Endothelial cell (in vitro differentiated cells): ENCODE measurements at places on chromosomes 5 and 9.
A peak's percentile ranks its signal among the peaks of the same experiment; 100 is the strongest.

- no peak overlapping the region for H3K4me3 ChIP-seq
- H3K27me3 ChIP-seq, result peaks cover 15% of the 10 kb centered on the region
- no peak overlapping the region for H3K27ac ChIP-seq
- DNase-seq, result no peak
Measured at GRCh38 chr5:150158170-150158949, 2.7 kb upstream of the PDGFRB start.

- DNase-seq, result no peak
- H3K4me3 ChIP-seq, result no peak overlapping the region
- H3K36me3 ChIP-seq, result peaks cover 6% of the 10 kb centered on the region
Measured at GRCh38 chr9:99130069-99130468, 25.2 kb downstream of the TGFBR1 start.

- H3K27ac ChIP-seq, result no peak overlapping the region
- H3K36me3 ChIP-seq, result peaks cover 5% of the 10 kb centered on the region
- H3K4me1 ChIP-seq, result peaks cover 16% of the 10 kb centered on the region
- DNase-seq, result no peak
Measured at GRCh38 chr9:98222885-98223691, 30.7 kb upstream of the CORO2A start.

GRCh38 chr9:13279284-13280141 lies at the start of gene MPDZ:
Gene MPDZ, minus strand, starts transcription at chr9:13279692. Its CDS starts 29,377 bp downstream, at chr9:13250315.
- peaks cover 9% of the 10 kb centered on the region for H3K27me3 ChIP-seq
- H3K4me1 ChIP-seq, result peaks cover 29% of the 10 kb centered on the region

- no peaks in the 10 kb centered on the region for H3K36me3 ChIP-seq
- H3K27ac ChIP-seq, result no peak overlapping the region
- DNase-seq, result peak; percentile 71
- H3K4me1 ChIP-seq, result peaks cover 14% of the 10 kb centered on the region
- no peaks in the 10 kb centered on the region for H3K27me3 ChIP-seq
- no peak overlapping the region for H3K4me3 ChIP-seq
Measured at GRCh38 chr9:2181792-2182191, 166.6 kb downstream of the SMARCA2 start.

- no peak overlapping the region for H3K27ac ChIP-seq
- H3K36me3 ChIP-seq, result no peaks in the 10 kb centered on the region
- no peak overlapping the region for H3K4me3 ChIP-seq
- no peaks in the 10 kb centered on the region for H3K27me3 ChIP-seq
Measured at GRCh38 chr5:56161927-56162326, 71.2 kb downstream of the ANKRD55 start.

DNA sequence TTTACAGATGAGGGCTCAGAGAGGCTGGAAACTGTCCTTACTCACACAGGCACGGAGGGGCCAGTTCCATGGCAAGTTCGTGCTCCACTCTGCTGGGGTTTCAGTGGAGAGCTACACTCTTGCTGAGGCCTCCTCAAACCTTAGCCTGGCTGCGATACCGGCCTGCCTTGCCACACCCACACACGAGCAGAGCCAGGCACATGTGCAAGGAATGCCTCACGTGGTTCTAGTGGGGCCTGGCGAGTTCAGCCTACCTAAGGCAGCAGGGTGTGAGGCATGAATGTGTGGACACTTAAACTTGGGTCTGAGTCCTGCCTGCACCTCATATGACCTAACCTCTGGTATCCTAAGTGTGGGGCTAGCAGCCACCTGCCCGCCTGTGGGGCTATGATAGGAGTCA lies 21.5 kb upstream of the PRDM12 start:
- no peak overlapping the region for H3K27ac ChIP-seq
- no peak for DNase-seq
- no peaks in the 10 kb centered on the region for H3K4me1 ChIP-seq
- peaks cover 3% of the 10 kb centered on the region for H3K27me3 ChIP-seq
- no peaks in the 10 kb centered on the region for H3K36me3 ChIP-seq

GRCh38 chr5:135034236-135034962 lies 371 bp upstream of the PITX1 start:
- DNase-seq, result no peak
- peaks cover 21% of the 10 kb centered on the region for H3K4me1 ChIP-seq
- H3K27me3 ChIP-seq, result peaks cover 44% of the 10 kb centered on the region
- H3K4me3 ChIP-seq, result peak overlapping the region; percentile 73
- peaks cover 4% of the 10 kb centered on the region for H3K36me3 ChIP-seq

DNA sequence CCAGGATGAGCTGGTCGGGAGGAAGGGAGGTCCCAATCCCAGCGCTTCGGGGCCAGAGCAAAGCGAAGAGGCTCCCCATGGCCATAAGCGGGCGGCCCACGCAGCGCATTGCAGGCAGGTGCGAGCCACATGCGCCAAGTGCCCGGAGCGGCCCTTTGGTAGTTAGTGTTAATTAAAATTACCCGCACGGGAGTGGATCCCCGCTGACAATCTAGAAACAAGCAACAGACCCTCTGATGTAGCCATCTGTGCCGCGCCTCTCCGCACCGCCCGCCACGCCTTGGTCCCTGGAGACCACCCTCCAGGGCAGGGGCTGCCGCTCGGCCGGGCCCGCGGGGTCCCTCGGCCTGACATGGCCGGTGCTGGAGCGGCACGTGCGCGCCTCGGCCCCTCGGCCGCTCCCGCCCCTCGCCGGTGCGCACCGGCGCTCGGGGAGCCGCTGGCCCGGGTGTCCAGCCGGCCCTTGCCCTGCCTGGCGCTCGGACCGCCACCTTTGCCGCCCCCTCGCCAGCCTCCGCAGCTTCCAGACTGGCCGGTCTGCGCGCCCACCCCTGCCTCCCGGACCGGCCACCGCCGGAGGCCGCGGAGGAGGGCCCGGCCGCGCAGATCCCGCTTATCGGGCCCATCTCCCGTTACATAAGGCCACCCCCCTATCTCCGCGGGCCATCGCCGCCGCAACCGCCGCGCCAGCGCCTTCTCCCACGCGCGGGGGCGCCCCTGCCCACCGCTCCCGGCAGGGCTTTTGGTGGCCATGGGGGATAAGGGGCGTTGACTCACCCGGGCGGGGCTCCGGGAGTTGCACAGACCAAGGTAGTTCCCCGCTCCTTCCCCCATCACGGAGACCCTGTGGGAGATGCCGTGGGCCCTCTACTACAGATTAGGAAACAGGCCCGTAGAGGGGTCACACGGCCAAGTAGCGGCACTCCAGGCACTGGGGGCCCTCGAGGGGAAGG lies 1.9 kb upstream of the IL13 start:
- no peak for DNase-seq
- no peak overlapping the region for H3K4me3 ChIP-seq
- peaks cover 15% of the 10 kb centered on the region for H3K27me3 ChIP-seq

- no peak overlapping the region for H3K27ac ChIP-seq
- H3K27me3 ChIP-seq, result peaks cover 4% of the 10 kb centered on the region
- no peak overlapping the region for H3K4me3 ChIP-seq
- no peak for DNase-seq
- H3K4me1 ChIP-seq, result peaks cover 8% of the 10 kb centered on the region
Measured at GRCh38 chr5:151706906-151707305, 20.2 kb upstream of the SPARC start.
